ENCODE measurements at places on chromosomes 3 and 15.

- no peak for DNase-seq
These were observed 149.9 kb upstream of the STT3B start for GRCh38 chr3:31382856-31383255.

DNA sequence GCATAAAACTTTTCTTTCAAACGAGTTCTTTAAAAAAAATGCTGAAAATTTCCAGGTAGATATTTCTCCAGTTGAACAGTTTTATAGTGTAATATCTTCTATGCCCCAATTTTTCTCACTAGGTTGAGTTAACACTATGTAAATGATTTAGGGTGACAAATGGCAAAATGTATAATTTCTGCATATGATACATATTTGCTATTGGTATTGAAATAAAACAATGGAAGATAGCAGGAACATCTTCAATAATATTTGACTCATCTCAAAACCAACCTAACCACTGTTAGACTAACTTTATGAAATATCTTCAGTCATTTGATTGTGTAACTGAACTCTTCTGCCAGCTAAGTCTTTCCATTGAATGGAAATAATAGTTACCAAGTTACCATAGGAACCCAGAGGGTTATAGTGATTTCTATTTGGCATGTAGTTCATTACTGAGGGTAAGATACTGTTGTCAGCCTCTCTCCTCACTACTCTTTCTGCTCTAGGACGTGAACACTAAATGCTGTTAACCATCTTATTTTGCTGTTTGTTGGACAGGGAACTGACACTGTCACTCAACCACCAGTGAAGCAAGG, 824.7 kb upstream of the NECTIN3 start:
- no peak for DNase-seq

DNA sequence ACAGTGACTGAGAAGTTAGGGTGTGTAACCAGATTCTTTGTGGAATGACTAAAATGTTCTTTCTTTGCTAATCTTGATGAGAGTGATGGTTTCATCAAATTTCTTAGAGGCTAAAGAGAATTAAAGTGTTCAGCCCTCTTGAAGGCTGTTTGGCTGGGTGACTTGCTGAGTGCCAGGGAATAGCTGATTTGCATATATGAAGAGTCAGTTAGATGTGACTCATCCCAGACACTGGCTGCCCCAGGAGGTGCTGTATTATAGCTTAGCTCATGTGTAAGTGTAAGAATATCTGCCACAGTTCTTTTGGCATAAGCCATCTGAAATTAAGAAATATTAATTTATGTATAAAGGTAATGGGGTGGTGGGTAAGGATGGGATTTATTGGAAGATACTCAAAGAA, 535.1 kb downstream of the NLGN1 start:
- DNase-seq = no peak

- DNase-seq = no peak
These were observed 14.5 kb downstream of the RTP3 start for GRCh38 chr3:46512191-46512749.

DNA sequence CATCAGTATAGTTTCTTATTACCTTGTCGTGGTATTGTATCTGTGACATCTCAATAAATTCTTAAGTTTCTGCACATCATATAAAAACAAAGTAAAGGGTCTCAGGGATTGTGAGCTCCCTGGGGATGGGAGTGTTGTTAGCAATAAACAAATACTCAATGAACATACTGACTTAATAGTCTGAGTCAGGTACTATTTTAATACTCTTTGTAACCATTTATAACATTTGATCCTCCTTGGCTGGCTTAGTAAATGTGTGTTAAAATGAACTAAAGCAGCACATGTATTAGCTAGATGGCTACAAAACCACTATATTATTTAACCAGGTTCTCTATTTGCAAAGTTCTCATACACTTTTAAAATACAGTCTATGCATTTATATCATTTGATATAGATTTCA, 1.8 kb downstream of the ICE2 start:
- no peak for DNase-seq

DNA sequence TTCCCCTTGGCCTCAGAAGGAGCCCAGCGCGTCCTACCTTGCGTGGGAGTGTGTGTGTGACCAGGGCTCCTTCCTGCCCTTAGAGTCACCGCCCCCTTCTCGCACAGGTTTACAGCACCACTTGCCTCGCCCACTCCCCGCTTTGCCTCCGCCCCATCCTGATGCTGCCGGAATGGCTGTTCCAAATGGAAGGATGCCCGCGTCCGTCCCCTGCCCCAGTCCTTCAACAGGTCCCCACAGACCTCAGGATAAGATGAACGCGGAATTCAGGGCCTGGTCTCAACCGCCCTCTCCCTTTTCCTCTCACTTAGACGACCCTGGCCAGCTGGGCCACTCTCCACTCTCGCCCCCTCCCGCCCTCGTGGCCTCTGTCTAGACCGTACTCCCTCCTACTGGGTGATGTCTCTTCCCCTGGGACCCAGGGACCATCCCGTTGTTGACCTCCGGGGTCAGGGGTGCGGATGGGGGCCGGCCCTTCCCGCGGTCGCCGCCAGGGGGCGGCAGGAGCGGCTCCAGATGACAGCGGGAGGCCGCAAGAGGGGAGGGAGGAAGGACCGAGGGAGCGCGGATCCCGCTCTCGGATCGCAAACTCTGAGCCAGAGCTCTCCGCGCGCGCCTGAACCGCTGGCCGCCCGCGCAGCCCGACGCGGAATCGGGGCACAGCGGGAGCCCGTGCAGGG, at the start of gene THSD4:
Gene THSD4 (plus strand): TSS at position 585 of the 680 bp plus-strand sequence.
- DNase-seq = peak; percentile 70

DNA sequence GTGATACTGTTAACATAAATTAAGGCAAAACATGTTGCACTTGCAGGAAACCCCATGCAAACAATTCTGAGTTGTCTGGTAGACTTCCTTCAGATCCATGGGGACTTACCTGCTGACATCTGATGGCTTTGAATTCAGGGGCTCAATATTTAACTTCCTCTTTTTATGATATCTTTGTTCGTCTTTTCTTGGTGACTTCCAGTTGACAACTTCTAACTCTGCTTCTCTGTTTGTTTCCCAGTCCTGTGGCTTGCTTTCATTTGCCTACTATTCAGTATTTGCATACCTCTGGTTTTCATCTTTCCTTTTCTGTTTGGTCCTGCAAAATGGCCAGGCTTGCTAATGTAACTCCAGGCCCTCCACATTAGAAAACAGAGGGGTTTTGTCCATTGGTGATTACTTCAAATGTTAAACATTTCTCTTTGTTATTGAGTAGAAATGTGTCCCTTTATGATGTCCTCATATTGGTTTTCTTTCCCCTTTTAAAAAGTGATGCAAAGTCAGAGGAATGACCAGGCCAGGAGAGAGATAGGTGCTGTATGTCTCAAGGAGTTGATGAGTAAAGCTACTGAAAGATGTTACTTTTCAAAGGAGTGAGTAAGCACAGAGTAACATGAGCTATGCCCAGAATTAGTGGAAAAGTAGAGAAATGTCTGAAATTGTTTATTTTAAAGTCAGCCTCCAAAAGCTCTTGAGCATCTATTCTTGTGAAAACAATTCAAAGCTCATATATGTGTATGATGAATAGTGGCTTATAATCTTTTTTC, 335.9 kb downstream of the LPP start:
- DNase-seq = peak; percentile 5

DNA sequence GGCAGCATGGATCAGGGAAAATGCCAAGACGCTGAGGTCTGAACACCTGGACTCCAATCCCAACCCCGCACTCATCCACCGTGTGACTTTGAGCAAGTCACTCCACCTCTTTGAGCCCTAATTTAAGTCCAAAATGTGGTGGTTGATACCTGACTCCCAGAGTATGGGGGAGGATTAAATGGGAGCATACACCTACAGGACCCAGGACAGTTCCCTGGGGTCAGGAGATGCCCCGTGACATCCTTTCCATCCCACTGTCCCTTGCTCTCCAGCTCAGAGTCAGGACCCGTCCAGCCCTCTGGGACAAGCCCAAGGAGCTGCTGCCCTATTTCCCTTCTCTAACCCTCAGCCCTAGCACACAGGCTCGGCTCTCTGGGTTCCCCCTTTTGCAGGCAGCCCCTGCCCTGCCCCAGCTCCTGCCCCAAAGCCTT, 276.4 kb downstream of the XXYLT1 start:
- DNase-seq = no peak

GRCh38 chr3:38610436-38610835, 39.1 kb downstream of the SCN5A start:
- DNase-seq = no peak

GRCh38 chr15:52546031-52546751, 17.5 kb upstream of the MYO5A start:
- DNase-seq = no peak

DNA sequence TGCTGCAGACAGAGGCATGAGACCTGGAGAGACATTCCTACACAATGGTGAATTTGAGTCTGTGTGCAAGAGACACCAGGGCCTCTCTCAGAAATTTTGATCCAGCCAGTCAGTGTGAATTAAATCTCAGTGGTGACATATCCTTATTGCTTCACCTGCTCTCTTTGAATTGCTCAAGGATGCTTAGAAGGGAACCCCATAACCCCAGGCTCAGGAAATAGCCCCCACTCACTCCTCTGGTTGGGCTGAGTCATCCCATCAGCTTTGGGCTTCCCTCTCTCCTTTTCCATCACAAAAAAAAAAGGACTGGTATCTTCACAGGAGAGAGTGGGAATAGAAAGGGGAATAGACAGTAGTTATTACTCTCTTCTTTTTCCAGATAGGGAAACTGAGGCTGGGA, 33.0 kb upstream of the LARS2 start:
- DNase-seq = no peak

GRCh38 chr3:160801386-160802118, 45.5 kb downstream of the PPM1L start:
- DNase-seq = no peak

- no peak for DNase-seq
These were observed 27.9 kb downstream of the FEM1B start for GRCh38 chr15:68305420-68305871.
